ENCODE measurements at places on chromosomes 3 and 15.
A peak's percentile ranks its signal among the peaks of the same experiment; 100 is the strongest.

GRCh38 chr15:39153058-39153714 is 427.7 kb upstream of the THBS1 start:
- no peak for DNase-seq

DNA sequence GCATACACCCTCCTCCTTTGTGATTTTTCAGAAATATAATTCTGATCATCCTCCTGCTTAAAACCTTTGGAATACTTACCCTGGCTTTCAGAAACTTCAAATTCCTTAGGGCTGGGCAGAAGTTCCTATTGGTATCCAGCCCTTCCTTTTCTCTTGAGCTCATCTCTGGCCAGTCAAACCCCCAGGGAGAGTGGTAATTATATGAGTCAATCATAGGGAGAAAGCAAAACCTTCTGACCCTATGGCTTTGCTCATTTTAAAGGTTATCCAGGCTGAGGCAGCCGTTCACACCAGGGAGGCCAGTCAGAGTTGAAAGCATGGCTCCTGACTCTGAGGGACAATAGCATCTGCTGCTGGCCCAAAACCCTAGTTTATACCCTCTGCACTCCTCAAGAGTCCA is 23.9 kb upstream of the CTNNB1 start:
- no peak for DNase-seq

DNA sequence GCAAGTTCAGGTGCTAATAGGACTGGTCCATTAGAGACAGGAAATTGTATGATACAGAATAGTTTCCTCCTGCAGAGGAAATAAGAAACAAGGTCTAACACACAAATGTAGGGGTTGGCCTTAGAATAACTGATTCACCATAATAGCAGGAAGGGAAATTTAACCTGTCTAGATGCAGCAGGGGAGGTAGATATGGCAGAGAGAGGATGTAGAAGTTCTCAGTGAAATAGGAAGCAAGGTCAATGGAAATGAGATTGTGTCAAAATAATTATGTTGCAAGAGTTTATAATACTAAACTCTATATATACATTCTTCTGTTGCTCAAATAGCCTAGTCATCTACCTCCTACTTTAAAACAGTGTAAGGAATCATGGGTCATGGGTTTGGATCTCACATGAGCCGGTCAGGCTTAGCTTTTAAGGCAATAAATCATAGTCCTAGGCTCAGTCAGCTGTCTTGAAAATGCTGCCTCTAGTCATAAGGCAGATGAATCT is 17.0 kb downstream of the BCL2A1 start:
- DNase-seq = no peak

DNA sequence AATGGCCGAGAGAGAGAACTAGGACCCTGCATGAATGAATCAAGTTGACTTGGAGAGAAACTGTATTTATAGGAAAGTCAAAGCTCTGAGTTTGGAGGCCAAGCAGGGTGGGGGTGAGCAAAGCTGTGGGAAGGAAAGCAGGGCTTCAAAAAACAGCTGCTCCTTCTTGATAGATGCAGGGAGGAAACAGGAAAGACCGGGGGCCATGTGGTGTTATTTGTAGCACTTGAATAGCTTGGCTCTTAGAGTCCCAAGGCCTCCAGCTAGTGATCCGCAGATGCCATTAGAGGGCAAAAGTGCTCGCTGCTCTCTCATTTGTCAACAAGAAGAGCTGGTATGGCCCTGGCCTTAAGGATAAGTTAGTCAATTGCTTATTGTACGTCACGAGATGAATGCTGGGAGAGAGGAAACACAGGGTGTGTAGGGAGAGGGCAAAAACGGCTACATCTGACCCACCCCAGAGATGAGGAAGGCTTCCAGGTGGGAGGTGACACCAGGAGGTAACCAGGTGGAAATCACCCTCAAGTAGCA is at the start of gene ALG1L2:
Gene ALG1L2 (plus strand): TSS at position 481 of the 531 bp plus-strand sequence. CDS start 186 bp downstream, outside the sequence.
- DNase-seq = no peak

DNA sequence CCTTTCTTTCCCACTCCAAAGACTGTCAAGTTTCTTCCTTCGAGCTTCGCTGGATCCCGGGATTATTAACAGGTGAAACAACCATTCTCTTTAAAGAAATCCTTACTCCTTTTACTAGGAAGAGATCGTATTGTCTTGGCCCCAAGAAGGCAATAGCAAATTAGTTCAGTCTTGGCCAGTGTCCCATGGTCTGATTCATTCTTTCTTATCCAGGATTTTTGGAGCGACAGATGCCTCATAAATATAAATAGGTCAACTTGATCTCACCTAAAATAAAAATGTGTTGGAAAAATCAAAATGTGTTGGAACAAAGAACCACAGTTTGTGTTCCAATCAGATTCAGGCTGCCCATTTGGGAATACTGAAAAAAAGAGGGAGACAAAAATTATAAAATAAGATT is 140.1 kb upstream of the TMEM108 start:
- DNase-seq = no peak

GRCh38 chr3:5298453-5298852 is 110.9 kb downstream of the EDEM1 start:
- no peak for DNase-seq

DNA sequence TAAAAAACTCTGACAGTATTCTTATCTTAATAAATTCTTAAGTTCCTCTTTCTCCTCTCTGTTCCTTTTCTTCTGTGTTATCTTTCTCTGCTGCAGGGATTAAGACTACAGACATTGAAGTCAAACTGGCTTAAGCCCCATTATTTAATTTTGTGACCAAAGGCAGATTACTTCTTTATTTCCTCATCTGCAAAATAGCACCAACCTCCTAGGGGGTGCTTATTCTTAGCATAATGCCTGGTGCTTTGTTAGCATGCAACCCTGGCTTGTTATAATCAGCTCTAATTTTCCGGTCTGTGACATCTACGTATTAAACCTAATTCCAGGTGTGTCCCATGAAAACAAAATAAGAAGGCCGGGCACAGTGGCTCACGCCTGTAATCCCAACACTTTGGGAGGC is 23.8 kb downstream of the SEMA6D start:
- no peak for DNase-seq

- DNase-seq = no peak
These were observed 429 bp upstream of the LOXL1 start for GRCh38 chr15:73925848-73926218.

GRCh38 chr3:66803206-66803605 is 194.9 kb upstream of the KBTBD8 start:
- DNase-seq = no peak

DNA sequence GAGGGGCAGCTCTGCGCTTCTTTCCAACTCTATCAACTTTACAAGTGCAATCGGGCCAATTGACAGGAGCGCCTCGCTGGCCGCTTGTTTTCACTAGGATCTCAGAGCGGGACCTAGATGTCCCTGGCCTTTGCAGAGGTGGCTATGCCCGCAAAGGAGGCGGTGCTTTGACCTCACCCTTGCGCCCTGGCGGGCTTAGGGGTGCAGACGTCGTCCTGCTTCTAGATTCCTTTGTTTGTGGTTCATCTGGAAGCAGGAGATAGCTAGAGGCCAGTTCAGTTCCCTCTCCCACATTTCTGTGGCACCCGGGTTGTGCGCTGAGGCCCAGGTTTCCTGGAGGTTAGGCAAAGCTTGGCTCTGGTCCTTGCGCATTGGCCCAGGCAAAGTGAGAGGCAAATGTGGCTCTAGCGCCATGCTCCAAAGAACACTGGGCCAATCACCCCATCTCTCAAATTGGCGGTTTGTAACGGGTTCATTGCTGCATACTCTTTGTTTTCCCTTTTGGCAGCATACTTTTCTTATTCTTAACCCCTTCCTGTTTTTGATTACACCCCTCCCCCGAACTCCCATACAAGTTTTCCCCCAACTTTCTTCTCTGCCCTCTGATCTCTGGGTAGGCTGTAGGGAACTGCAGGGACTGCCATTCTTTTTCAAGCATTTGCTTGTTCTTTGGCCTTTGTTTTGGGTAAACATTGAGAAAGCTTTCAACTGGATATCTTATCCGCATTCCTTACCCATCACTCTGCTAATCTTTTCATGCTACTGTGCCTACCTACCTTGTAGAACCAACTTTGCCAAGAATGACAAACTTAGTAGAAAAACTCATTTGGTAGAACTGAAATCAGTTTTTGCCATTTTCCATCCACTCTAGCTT is 1.4 kb downstream of the PPM1L start:
- DNase-seq = peak; percentile 19

- no peak for DNase-seq
These were observed 97.0 kb downstream of the SAMMSON start for GRCh38 chr3:70096376-70097066.

DNA sequence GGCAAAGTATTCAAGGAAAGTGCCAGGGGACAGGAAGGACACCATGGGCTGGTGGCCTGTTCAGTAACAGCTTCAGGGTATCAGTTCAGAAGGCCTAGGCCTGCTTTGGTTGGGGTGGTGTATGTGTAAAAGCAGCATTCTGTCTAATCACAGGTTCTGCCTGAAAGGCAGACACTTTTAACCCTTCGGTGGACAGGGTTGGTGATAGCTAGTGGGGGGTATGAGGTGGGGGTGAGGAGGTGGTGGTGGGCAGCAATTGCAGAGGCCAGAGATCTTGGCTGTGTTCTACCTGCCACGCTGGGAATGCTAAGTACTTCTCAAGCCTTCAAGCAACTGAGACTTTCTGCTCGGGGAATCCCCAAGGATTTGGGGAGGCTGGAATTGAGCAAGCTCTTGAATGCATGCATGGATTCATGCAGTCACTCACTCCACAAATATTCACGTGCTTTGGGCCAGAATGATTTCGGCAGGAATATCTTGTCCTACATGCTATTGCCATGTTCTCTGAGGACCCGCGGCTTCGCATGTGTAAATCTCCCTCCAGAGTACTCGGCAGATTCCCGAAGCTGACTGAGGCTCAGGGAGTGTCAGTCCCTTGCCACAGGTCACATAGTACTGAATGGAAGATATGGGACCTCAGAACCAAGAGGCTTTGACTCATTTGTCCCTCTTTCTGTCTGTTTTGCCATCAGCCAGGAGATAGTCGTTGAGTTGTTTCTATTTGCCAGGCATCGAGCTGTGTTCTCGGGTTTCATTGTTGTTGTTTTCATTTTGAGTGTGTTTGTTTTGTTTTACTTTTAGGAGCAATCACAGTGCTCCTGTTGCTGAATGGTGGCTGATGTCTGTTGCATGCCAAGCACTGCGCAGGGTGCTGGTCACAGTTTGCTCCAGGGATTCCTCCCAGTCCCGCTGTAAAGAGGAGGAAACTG is 65.5 kb downstream of the SMAD3 start:
- no peak for DNase-seq

DNA sequence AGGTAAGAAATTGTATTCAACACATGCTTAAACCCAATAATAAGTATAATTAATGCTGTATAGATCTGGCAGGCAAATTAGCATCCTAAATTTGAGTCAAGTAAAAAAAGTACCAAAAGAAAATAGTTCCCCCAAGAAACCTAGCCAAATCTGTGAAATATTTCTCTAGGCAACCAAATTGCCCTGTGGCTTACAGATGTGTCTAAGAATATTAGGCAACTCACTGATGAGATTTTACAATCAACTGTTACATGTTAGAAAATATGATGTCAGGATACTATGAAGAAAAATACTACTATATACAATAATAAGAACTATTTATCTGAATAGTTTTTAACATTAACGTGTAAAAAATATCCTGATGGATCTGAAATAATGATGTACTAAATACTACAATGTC is 397.1 kb downstream of the TIGIT start:
- no peak for DNase-seq

- no peak for DNase-seq
These were observed 217.7 kb downstream of the ARPP21 start for GRCh38 chr3:35857004-35857403.

DNA sequence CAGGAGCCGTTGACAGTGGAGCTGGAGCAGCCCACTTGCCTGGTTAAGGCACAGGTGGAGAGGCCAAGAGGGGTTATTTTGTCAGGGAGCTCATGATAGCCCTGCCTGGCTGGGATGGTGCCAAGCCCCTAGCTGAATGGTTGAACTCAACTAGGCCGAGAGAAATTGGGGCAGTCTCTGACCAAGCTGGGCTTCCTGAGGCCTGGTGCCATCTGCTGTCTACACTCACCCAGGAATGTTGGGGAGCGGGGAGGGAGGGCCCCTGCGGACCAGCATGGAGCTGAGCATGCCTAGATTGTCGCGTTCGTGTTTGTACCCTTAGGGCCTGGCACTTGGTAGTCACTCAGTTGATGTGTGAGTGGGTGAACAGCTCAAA is 1.2 kb downstream of the BRPF1 start:
- no peak for DNase-seq

- DNase-seq = no peak
These were observed 39.0 kb downstream of the GAP43 start for GRCh38 chr3:115662356-115662755.

- DNase-seq = peak; percentile 75
These were observed 2.7 kb upstream of the ALS2CL start for GRCh38 chr3:46695962-46696894.

- no peak for DNase-seq
These were observed 29.1 kb upstream of the LXN start for GRCh38 chr3:158701420-158702065.

GRCh38 chr3:159619341-159619885 is 369.2 kb upstream of the IL12A start:
- DNase-seq = no peak

DNA sequence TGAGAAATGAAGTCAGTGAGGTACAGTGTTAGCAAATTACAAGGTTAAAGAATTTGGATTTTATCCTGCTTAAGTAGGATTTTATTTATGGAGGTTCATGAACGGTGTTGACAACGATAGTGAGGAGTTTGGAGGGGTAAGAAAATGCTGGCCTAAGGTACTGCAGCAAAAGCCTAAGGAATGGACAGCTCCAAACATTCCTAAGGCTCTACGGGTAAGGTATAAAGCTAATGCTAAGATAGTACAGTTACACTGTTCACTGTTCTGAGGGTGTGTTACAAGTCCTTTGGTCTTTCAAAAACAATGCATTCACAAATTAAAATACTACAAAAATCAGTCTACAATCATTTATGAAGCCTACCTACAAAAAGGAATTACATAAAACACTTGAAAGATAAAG is 7.3 kb downstream of the MTMR10 start:
- no peak for DNase-seq

GRCh38 chr3:36494461-36495109 is 114.3 kb downstream of the STAC start:
- no peak for DNase-seq

DNA sequence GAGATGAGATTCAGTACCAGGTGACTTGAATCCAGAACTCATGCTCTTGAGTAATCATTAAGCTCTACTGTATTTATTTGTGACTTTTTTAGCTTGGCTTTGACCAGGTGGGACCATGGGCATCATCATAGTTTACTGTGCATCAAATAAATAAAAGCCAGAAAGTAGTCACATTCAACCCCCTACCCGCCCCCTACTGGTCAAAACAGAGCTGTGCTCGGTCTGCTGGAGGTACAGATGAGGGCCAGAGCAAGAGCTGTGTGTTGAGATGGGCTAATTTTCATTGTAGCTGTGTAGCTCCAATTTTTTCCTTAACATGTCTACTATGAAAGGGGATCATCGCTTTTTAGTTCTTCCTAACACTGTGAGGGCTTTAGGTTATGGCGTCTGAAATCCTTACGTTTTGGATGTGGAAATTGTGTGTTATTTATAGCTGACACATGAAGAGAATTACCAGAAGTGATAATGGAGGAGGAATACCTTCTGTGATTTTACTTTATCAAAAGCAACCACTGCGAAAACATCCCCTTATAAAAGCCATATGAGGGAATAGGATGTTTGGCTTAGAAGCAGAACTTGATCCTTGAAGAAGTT is 375.1 kb downstream of the PTPRG start:
- no peak for DNase-seq

GRCh38 chr3:74426571-74426970 is 187.9 kb downstream of the CNTN3 start:
- DNase-seq = no peak

GRCh38 chr15:78061963-78062427 is 15.5 kb downstream of the TBC1D2B start:
- DNase-seq = no peak

- DNase-seq = no peak
These were observed 36.5 kb downstream of the DAPK2 start for GRCh38 chr15:64009798-64010261.

GRCh38 chr15:76577879-76578512 is 241.4 kb downstream of the ISL2 start:
- no peak for DNase-seq

Data from left ventricle myocardium inferior (tissue), 1 donor.